Activated naive CD8-positive, alpha-beta T cell treated with anti-CD3 and anti-CD28 coated beads for 36 hours (primary cell): ENCODE measurements at places on chromosomes 6 and 20. TPM values are rescaled to one million over a fixed set of nuclear protein-coding genes. Genes with fewer than 3 reads are reported as not detected.

Gene KCNK17
- not detected for total RNA-seq

Gene OR2J1
- not detected for total RNA-seq

DNA sequence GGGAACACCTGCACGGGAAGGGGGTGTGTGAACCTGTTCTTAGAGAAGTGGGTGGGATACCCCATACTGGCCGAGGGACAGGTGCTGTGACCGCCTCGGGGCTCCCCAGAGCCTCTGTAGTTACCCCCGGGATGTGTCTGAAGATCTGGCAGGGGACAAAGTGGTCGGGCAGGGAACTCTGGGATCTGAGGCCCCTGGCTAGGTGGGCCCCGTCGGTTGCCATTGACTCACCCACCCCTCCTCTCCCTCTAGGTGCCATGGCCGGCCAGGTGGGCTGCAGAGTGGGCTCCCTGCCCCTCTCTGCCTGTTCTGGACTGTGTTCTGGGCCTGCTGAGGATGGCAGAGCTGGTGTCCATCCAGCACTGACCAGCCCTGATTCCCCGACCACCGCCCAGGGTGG is 4.3 kb downstream of the BIRC7 start:
- DNase-seq: no peak
- no peak overlapping the region for H3K27ac ChIP-seq
- H3K27me3 ChIP-seq: peaks cover 1% of the 10 kb centered on the region

- no peak for DNase-seq
- H3K27ac ChIP-seq: peak overlapping the region; percentile 69
- H3K4me1 ChIP-seq: peaks cover 19% of the 10 kb centered on the region
These were observed 4.0 kb upstream of the WRNIP1 start for GRCh38 chr6:2760882-2761842.

GRCh38 chr20:14481863-14482262 is 144.5 kb upstream of the FLRT3 start:
- no peaks in the 10 kb centered on the region for H3K4me1 ChIP-seq
- peaks cover 4% of the 10 kb centered on the region for H3K27me3 ChIP-seq
- no peaks in the 10 kb centered on the region for H3K36me3 ChIP-seq
- H3K27ac ChIP-seq: no peak overlapping the region
- H3K4me3 ChIP-seq: no peak overlapping the region

DNA sequence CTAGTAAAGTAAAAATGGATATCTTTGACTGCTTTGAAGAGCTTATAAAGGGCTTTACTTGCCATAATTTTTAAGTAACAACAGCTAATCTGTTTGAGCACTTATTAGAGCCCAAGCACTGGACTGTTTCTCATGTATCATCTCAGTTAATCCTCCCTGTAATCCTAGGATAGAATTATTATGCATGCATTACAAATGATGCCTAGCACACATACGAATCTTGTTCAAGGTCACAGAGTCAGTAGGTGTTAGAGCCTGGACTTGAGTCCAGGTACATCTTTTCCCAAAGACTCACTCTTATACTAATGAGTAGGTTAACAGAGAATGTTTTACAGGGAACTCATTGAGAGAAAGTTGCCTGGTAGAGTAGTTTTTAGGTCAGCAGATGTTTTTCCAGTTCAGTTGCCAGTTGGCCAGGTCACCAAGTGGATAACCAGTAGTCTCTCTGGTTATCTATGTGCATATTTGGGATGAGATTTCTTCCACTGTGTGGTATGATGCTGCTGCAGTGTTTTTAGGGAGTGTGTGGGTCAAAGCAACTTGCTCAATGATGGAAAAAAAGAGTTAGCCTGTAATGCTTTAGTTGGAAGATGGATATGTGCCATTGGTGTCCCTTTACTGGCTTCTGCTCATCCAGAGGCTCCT is 32.3 kb upstream of the LAMA4 start:
- DNase-seq: no peak
- no peak overlapping the region for H3K27ac ChIP-seq
- H3K4me3 ChIP-seq: no peak overlapping the region
- H3K36me3 ChIP-seq: no peaks in the 10 kb centered on the region
- peaks cover 33% of the 10 kb centered on the region for H3K27me3 ChIP-seq

DNA sequence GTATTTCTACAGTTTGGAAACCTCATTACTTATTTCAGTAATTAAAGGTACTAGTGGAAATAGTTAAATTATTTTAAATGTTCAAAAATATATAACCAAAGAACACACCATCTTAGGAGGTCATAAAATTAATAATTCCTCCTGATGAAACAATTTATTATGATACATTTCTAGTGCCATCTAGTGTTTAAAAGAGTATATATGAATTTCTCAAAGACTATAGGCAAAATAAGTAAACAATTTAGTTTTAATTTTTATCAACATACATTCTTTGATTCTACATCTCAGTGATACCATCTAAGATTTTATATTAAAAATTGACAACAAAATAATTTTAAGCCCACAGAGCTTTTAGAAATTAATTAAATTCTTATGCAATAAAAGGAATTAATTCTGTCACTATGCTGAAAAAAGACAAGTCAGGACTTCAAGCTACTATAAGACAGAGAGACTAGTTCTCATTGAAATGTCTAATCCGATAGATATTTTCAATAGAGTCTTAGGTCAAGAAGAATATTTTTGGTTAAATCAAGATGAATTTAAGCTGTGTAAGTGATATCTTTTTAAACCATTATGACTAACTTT is 107.8 kb upstream of the RNF217 start:
- no peak for DNase-seq
- H3K36me3 ChIP-seq: no peaks in the 10 kb centered on the region
- H3K4me1 ChIP-seq: no peaks in the 10 kb centered on the region
- no peak overlapping the region for H3K4me3 ChIP-seq
- H3K27ac ChIP-seq: no peak overlapping the region

GRCh38 chr6:167781066-167781767 is 45.5 kb upstream of the AFDN start:
- no peaks in the 10 kb centered on the region for H3K36me3 ChIP-seq
- no peak overlapping the region for H3K27ac ChIP-seq
- H3K4me1 ChIP-seq: no peaks in the 10 kb centered on the region
- no peak for DNase-seq
- peaks cover 6% of the 10 kb centered on the region for H3K27me3 ChIP-seq

DNA sequence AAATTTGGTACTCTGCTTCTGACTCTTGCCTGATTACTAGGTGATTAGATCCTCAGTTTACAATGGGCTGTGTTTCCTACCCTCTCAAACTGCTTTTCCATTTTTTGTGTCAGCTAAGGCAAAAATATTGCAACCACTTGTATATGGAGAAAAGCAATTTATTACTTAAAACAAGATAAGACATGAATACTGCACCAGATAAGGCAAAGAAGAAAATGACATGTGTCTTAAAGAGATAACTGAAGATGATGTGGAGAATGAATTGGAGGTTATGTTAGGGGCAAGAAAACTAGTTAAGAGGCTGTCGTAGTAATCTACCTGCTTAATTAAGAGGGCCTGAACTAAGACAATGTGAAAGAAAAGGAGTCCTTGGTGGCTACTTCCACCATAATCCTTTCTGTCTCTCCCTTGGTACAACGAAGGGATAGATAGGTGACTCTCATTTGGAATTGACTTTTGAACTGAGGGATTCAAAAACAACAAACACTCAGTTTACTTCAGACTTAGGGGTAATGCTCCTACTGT is 16.3 kb upstream of the REV3L start:
- no peak for DNase-seq
- no peak overlapping the region for H3K27ac ChIP-seq

- H3K36me3 ChIP-seq: no peaks in the 10 kb centered on the region
- H3K4me1 ChIP-seq: no peaks in the 10 kb centered on the region
- no peaks in the 10 kb centered on the region for H3K27me3 ChIP-seq
- DNase-seq: no peak
- no peak overlapping the region for H3K27ac ChIP-seq
These were observed 97.5 kb upstream of the GGTLC1 start for GRCh38 chr20:24086121-24086520.

GRCh38 chr20:14717134-14717999 is 380.0 kb upstream of the FLRT3 start:
- H3K4me3 ChIP-seq: no peak overlapping the region
- H3K36me3 ChIP-seq: no peaks in the 10 kb centered on the region
- H3K27me3 ChIP-seq: no peaks in the 10 kb centered on the region
- no peak overlapping the region for H3K27ac ChIP-seq

DNA sequence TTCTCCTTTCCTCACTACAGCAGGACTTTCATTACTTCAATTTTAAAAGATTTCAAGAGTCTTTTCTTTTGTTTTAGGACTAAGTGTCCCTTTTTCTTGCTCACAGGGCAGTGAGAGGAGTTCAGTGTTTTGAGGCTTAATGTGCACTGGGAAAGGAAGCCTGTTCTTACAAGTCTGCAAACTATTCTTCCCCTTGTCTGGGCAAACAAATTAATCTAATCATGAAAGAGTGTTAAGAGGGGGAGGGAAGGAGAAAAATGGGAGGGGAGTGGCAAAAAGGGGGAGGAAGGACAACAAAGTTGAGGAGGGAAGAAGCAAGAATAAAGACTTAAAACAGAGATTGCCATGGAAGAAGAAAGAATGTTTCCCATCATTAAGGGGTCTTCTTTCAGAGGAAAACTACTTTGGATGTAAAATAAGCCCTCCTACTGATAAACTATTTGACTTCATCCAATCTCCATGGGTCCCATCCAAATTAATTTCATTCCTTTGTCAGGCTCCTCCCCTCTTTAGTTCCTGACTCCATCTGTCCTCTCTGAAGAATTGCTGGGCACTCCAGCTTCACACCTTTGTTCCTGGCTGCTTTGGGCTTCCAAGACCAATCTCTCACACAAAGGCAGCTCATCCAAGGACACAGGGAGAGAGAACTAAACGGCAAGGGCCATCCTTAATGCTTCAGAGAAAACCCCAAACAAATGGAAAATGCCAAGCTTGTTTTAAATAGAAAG is 244.5 kb downstream of the TPBG start:
- no peaks in the 10 kb centered on the region for H3K27me3 ChIP-seq
- no peak overlapping the region for H3K27ac ChIP-seq
- H3K4me3 ChIP-seq: no peak overlapping the region
- no peaks in the 10 kb centered on the region for H3K4me1 ChIP-seq
- H3K36me3 ChIP-seq: no peaks in the 10 kb centered on the region
- DNase-seq: no peak

DNA sequence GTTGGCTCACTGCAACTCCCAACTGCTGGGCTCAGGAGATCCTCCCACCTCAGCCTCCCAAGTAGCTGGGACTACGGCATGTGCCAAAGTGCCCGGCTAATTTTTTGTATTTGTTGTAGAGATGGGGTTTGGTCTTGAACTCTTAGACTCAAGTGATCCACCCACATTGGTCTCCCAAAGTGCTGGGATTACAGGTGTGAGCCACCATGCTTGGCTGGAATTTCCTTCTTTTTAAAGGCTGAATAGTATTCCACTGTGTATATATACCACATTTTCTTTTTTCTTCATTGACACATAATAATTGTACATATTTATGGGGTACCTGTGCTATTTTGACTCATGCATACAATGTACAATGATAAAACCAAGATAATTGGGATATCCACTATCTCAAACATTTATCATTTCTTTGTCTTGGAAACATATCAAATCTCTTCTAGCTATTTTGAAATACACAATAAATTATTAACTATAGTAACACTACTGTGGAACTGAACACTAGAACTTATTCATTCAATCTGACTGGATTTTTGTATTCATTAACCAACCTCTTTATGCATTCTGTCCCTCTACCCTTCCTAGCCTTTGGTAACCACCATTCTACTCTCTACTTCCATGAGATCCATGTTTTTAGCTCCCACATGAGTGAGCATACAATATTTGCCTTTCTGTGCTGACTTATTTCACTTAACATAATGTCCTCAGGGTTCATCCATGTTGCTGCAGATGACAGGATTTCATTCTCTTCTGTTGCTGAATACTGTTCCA is 7.8 kb downstream of the MDC1 start:
- no peak overlapping the region for H3K4me3 ChIP-seq
- H3K27ac ChIP-seq: no peak overlapping the region
- H3K27me3 ChIP-seq: no peaks in the 10 kb centered on the region

DNA sequence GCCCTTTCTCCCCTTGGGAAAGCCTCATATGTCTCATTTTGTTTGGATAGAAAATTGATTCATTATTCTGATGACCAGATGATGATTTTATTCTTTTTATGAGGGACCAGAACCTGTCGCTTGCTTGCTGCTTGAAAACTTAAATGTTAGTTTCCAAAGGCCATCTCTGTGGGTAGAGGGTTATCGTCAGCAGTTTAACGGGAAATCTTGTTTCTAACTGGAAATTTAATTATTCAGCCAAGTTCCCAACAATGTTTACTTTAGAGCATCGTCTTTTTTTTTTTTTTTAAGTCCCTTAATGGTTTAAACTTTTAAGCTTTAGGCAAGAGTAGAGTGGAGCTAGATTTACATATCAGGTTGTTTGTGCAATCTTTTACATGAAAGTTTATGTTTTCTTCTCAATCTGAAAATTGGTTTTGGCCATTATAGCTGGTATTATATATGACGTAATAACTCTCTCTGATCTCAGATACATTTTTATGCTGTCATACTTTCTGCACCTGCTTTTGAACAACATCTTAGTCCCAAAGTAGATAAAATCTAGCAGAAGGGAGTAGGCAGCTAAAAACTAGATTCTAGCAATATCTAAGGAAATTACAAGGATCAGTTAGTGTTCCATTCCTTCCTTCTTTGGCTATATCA is 93.9 kb downstream of the FOXO3 start:
- no peak overlapping the region for H3K4me3 ChIP-seq
- H3K4me1 ChIP-seq: peaks cover 30% of the 10 kb centered on the region
- H3K27ac ChIP-seq: no peak overlapping the region
- DNase-seq: no peak
